ENCODE measurements at places on chromosomes 4 and X. TPM values are rescaled to one million over a fixed set of nuclear protein-coding genes. Genes with fewer than 3 reads are reported as not detected.

DNA sequence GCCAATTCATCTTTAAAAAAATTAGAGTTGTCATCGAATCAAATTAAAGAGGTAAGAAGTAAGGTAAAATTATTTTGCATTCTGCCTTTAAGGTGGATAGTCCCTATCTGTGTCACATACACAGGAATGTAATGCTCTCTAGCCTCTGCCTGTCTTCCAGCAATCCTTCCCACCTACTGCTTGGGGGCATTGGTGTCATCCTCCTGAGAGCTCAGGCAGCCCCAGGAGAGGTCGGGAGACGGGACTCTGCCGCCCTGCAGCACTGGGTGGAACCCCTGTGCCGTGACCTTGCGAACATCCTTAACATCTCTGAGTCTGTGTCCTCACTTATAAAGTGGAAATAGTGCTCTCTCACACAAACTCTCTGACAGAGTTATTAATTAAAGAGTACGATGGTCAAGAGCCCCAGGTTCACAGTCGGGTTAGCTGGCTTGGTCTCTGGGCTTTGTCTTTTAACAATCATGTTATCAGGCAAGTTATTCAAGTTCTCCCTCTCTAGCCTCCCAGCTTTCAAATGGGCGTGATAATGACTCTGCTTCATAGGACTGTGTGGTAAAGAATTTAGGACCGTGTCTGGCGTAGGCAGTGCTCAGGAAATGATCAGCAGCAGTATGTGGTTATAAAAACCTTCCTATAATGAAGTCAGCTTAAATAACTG is 10.2 kb downstream of the TLR3 start:
- H3K27me3 ChIP-seq: no peaks in the 10 kb centered on the region
- DNase-seq: no peak
- no peaks in the 10 kb centered on the region for H3K4me1 ChIP-seq
- no peak overlapping the region for H3K4me3 ChIP-seq

- no peaks in the 10 kb centered on the region for H3K27me3 ChIP-seq
- H3K4me3 ChIP-seq: no peak overlapping the region
- H3K4me1 ChIP-seq: no peaks in the 10 kb centered on the region
- no peak overlapping the region for H3K27ac ChIP-seq
Observed at GRCh38 chr4:188190461-188190860, 51.2 kb downstream of the TRIML1 start.

The SYP gene
- total RNA-seq: 1.1 TPM

DNA sequence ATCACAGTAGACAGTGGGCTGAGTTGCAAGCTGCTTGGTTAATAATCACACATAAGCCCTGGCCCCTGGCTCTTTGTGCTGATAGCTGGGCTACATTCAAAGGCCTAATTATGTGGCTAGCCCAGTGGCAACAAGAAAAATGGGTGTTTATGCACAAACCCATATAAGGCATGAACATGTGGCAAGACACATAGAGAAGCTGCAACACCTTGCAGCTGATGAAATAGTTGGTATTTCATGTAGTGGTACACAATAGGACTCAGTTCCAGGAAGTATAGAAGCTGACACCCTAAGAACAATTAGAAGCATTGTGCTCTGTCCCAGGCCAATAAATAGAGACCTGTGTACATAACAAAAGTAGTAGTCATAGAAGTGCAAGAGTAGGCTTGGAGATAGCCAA is 14.6 kb upstream of the ZNF630 start:
- H3K36me3 ChIP-seq: no peaks in the 10 kb centered on the region
- DNase-seq: no peak
- no peak overlapping the region for H3K4me3 ChIP-seq

GRCh38 chrX:14630733-14631132 is 101.4 kb downstream of the GLRA2 start:
- no peaks in the 10 kb centered on the region for H3K36me3 ChIP-seq
- no peaks in the 10 kb centered on the region for H3K27me3 ChIP-seq
- no peak for DNase-seq

DNA sequence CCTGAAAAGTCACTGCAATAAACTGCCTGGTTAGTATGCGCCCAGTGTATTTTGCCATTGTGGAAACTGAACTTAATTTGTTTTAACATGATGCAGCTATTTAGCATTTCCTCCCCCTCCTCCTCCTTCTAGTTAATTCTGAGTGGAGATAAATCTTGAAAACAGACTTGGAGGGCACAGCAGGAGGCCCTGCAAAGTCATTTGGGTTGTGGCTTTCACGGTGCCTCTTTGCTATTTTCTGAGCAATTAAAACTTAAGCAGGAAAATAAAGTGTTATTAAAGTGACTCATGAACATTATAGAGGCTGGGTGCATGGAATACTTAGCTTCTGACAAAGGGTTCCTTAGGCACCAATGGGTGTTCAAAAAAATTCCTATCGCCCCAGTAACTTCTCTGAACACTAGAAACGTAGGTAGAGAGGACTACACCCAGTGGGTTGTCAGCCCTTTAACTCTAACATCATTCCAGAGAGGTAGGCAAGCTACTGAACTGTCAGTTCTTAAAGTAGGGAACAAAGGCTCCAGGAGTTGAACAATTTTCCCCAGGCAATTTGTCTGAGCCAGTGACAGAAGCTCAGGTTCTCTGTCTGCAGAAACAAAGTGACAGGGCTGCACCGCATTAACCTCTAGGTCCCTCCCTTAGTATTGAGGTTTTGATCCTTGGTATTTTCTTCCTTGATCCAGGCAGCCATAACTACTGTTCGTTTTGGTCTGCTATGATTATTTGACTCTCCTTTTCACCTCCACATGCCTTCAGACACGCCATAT is 158.3 kb upstream of the KIT start:
- H3K4me3 ChIP-seq: no peak overlapping the region
- H3K27me3 ChIP-seq: peaks cover 2% of the 10 kb centered on the region
- no peaks in the 10 kb centered on the region for H3K36me3 ChIP-seq

DNA sequence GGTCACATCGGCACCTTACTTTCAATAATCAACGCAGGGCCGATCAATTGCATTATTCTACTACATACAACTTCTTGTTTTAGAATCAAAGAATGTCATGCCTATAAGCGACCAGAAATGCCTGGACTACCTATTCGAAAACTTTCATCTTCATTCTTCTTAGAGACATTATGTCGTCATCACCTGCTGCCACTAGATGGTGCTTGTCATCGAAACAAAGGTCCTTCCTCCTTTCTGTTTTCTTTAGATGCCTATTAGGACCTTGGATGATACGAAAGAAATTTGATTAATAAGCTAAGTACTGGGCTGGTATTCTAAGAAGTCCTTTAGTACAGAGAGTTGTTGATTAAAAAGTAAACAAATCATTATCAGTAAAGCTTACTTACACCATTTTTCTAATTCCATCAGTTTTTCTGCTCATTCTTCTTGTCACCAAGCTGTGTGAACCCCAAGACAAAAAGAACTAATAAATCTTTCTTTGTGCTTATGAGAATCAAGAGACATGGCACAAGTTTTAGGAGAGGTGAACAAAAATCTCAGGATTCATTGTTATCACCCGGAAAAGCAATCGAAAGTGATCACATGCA is 154.5 kb upstream of the SLC4A4 start:
- peaks cover 29% of the 10 kb centered on the region for H3K4me1 ChIP-seq
- DNase-seq: peak; percentile 54
- H3K4me3 ChIP-seq: no peak overlapping the region
- H3K27me3 ChIP-seq: peaks cover 38% of the 10 kb centered on the region
- H3K27ac ChIP-seq: no peak overlapping the region
- H3K36me3 ChIP-seq: no peaks in the 10 kb centered on the region

The MAGEA2 gene
- not detected for total RNA-seq

DNA sequence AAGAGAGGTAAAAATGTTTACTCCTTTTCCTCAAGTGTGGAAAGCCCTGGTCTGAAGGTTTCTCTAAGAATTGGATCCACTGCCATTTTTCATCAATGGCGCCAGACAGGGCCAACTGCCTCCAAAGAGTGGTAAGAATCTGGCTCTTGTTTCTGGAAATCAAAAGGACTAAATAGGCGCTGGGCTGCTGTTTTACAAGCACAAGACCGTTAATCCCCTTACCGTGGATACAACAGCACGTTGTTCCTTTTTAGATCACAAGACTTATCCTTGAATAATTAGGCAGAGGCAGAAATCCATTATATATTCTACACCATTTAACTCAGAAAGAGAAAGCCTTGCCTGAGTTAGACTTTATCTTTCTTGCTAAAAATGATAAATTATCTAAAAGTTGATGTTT is 10.6 kb downstream of the CLTRN start:
- no peak overlapping the region for H3K4me3 ChIP-seq
- DNase-seq: no peak
- H3K27me3 ChIP-seq: peaks cover 2% of the 10 kb centered on the region
- peaks cover 3% of the 10 kb centered on the region for H3K4me1 ChIP-seq
- no peaks in the 10 kb centered on the region for H3K36me3 ChIP-seq

DNA sequence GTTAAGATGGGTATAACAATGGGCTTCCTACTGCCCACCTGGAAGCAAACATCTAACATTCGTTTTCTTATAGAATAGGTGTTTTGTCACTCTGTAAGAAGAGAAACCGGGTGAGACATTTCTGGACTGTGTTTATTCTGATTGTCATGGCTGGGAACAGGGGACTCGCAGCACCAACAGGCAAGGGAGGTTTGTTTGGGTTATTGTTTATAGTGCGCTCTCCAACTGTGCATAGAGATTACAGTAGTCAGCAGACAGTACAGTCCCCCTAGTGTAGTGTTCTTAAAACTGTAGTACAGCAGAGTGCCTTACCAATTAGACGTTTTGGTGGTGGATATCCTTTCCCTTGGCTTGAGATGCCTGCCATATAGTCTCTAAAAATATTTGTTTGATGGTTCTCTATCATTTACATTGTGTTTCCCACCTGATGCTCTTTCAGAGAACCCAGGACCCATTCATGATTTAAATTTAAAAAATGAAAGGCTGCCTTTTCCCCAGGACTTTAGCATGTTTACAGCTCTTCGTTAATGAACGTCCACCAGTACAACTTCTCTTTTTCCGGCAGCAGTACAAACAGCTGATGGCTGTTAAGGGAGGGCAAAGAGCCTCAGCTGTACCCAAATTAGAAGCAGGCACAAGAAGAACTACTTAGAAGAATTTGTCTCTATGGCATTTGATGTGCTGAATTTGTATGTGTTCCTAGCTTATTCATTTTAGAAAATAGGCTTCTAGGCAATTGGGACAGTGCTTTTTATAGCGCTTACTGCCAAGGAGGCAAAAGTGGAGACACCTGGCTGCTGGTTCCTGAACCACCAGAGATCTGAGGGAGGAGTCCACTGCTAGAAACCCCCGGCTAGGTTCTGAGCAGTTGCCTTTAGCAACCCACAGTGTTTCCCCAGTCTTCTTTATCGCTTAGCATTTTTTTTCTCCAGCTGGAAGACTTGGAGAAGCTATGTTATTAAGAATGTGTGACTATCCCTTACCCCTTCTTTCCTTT is 1.0 kb upstream of the RNF150 start:
- no peak for DNase-seq
- H3K27ac ChIP-seq: no peak overlapping the region
- H3K4me3 ChIP-seq: no peak overlapping the region
- H3K36me3 ChIP-seq: no peaks in the 10 kb centered on the region

DNA sequence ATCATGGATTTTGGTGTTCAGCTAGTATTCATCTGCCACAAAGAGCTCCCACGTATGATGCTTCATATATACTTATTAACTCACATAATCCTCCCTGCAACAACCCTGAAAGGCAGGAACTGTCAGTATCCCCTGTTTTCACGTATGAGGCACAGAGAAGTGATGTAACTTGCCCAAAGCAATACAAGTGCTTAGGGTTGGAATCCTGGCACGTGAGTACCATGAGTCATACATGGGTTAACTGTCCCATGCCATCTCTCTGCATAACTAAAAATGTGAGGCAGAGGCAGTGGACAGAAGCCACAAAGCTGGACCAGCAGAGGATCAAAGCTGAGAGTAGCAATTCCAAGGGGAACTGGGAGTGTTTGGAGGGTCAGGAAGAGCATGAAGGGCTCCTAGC is 35.7 kb upstream of the EGFL6 start:
- no peak for DNase-seq
- no peak overlapping the region for H3K27ac ChIP-seq
- H3K4me3 ChIP-seq: no peak overlapping the region
- H3K27me3 ChIP-seq: no peaks in the 10 kb centered on the region

Data from activated CD4-positive, alpha-beta memory T cell treated with anti-CD3 and anti-CD28 coated beads, Interleukin-2, amount 10 ng/mL, durations not matched to agents 7 days and 5 days (primary cell).